ENCODE measurements at places on chromosomes 2 and 18.

GRCh38 chr2:190869721-190870120 is 10.9 kb upstream of the GLS start:
- DNase-seq = no peak

DNA sequence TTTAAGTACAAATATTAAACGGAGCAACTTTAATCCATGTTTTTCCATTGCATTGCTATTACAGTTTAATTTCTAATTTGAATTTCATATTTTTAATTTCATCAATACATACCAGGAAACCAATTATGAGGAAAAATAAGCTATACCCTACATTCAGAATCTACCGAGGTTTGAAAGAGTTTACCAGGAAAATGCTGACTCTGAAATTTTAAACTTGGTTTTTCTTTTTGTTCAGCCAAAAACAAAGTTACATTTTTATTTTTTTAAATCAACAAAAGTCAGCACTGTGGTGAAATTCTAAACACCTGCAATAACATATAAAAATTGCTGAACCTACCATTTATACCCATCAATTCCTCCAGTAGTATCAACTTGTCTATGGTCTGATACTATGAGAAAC is 53.7 kb downstream of the GFPT1 start:
- no peak for DNase-seq

- DNase-seq = no peak
Observed at GRCh38 chr18:11411048-11411447, 198.3 kb upstream of the SLC35G4 start.

GRCh38 chr18:38886861-38887670 is 1321.5 kb upstream of the CELF4 start:
- no peak for DNase-seq
